Psoas muscle (tissue), 8 donors: ENCODE measurements at places on chromosomes 2 and 18. TPM values are rescaled to one million over a fixed set of nuclear protein-coding genes. Genes with fewer than 3 reads are reported as not detected.

DNA sequence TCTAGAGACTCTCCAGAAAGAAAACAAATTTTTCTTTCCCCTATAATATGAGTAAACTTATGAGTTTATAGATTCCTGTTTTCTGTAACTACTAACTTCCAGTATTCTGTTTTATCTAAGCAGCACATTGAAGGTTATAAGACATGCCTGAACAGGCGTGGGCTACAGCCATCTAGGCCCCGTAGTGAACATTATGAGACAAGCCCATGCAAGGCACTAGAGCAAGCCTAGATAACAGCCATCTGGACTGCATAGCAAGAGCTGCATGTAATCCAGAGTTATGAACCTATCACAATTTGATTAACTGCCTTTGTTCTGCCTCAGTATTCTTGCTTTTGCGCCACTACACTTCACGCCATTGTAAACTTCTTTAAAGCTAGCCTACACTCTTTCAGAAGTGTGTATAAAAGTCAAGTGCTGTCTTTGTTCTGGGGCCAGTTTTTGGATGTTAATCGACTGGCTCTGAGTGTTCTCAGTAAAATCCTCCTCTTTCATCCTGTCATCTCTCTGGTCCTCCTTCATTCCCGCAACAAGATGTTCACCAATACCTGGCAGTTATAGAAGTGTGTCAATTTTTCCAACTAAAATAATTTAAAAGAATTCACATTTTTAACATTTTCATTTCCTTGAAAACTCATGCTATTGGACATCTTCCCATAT is 3.0 kb upstream of the SULT1C3 start:
- no peak for DNase-seq

GRCh38 chr18:25056429-25056828 is 295.5 kb downstream of the ZNF521 start:
- DNase-seq, result no peak

IL1RN gene
- 0.53 TPM for polyA plus RNA-seq

BOLL gene
- 2.9 TPM for polyA plus RNA-seq
